CD4-positive, alpha-beta T cell treated with Interleukin-6 at 100 ng/mL for 8 hours (primary cell): ENCODE measurements at places on chromosomes 11 and 22.

DNA sequence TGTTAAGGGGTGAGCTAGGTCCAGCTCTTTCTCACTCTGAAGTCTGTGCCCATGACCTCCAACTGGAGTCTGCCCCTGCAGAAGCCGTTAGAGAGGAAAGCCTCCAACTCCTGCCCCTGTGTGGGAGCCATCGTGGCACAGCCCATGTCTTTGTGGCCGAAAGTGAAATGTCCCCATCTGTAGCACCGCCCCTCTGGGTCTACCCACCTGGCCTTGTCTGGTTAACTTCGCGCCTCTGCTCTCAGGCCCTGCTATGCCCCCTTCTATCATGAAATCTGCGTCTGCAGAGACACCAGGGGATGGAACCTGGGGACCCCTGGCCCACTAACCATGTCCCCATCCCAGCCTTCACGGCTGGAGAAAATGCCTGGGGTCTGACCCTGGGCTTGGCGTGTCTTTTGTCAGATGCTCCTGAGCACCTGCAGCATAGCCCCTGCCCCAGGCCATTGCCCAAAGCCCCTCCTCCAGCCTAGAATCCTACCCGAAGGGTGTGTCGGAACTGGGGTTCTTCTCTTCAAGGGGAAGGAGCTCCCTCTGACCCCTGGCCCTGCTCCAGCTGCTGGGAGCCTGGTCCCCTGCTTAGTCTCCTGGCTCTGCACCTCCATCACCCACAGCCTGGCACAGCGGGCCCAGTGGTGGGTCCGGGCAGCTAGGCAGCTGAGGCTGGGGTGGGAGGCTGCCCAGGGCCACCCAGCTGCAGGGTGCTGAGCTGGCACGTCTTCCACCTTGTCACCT lies 35.8 kb upstream of the HMOX1 start:
- no peak for DNase-seq

- no peak for DNase-seq
Measured at GRCh38 chr22:27115816-27116256, 458.4 kb downstream of the MIAT start.

DNA sequence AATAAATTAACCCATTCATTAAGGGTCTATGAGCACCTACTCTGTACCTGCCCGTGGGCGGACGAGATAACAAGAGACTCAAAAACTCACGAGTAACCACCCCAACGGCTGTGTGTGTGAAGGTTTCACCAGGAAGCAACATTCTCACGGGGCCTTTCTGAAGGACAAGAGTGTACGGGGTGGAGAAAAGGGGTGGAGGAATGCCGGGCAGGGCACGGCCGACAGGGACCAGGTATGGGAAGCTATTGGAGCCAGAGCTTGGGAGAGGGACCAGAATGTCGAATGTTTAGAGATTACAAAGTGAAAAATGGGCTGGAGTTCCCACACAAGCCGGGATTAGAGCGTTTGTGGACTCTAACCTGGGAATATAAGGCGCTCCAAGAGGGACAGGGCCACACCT lies 1.6 kb downstream of the KMT5B start:
- DNase-seq, result no peak

DNA sequence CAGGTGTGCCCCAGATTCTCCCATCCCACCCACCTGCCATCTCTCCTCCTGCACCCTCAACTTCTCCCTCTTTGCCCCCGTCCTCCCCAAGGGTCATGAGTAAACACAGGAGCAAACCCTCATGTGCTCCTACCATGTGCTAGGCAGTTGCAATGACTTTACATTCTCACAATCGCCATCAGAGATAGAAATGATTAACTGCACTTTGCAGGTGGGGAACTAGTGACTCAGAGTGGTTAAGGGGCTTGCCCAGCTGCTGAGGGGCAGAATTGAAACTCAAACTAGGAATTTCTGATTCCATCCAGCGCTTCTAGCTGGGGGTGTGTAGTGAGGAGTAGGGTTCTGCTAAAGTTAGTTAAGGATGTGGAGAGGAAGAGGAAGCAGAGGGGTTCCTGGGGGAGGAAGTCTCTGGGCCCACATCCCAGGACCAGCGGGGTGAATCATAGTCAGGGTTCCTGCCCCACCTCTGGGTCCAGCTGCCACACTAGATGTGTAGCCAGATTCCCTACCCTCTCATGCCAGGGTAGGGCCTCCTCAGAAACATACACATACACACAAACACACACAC lies 16.0 kb upstream of the PRG2 start:
- DNase-seq, result no peak

- no peak for DNase-seq
Measured at GRCh38 chr11:27648840-27649239, 51.4 kb downstream of the BDNF start.

- no peak for DNase-seq
Measured at GRCh38 chr11:6333095-6333494, 12.8 kb upstream of the CAVIN3 start.

GRCh38 chr11:134575504-134576230 lies 163.6 kb upstream of the B3GAT1 start:
- no peak for DNase-seq

DNA sequence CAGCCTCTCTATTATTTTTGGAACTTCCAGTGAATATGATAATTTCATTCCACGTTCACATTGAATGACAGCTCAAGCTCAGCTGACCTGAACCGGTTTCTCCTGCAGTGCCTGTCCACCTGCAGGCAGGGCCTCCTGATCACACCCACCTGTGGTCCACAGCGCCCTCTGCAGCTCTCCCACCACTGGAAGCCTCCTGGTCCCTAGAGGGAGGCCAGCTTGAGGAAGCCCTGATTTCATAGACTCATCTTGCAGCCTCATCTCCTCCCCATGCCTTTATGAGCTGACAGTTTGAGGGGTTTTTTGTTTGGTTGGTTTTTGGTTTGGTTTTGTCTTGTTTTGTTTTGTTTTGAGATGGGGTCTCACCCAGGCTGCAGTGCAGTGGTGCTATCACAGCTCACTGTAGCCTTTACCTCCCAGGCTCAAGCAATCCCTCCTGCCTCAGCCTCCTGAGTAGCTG lies 29.9 kb upstream of the MALAT1 start:
- peak; percentile 66 for DNase-seq

DNA sequence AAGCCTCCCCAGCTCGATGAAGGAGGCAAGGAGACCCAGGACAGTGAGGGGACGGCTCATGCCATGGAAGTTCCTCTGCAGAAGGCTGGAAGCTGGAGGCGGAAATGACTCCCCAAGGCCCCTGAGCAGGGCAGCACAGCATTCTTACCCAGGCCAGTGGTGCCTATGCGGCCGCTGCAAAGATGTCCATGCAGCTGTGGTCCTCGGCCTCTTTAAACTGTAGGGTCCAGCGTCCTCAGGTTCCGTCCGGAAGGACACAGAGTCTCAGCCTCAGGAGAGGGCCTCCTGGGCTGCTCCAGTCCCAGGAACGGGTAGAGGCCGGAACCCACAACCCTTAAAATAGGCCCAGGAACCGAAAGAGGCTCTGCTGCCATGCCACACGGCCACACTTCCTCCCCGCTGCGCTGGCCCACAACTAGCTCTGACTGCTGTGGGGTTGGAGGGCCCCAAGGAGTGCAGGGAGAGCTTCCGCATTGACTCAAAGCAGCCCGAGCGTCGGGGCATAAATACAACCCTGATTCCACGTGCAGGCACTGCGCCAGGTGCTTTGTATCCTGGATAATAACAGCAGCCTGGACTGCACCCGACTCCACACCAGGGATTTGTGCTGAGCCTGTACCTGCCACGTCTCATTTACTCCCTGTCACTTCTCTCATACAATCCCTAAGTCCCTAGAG lies 5.5 kb downstream of the KIAA0930 start:
- no peak for DNase-seq

DNA sequence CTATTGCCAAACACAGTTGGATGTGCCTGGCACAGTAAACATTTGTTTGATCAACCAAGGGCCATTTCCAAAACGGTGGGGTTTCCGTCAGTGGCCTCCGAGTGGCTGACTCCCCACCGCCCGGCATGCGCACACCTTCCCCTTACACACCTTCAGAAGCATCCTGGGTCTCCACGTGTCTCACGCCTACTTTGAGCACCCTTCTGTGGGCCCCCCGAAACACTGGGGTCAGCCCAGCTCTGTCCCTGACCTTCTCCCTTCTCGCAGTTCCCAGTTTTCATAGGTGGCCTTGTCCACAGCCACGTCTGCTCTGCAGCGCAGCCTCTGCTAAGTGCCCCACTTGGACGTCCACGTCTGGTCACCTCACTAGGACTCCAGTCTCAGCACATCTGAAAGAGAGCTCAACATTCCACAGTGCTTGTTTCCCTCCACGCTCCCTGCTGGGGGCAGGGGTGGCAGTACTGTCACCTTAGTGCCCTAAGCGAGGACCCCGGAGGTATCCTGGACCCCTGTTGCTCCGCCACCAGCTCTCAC lies 13.2 kb upstream of the SHANK2 start:
- no peak for DNase-seq

DNA sequence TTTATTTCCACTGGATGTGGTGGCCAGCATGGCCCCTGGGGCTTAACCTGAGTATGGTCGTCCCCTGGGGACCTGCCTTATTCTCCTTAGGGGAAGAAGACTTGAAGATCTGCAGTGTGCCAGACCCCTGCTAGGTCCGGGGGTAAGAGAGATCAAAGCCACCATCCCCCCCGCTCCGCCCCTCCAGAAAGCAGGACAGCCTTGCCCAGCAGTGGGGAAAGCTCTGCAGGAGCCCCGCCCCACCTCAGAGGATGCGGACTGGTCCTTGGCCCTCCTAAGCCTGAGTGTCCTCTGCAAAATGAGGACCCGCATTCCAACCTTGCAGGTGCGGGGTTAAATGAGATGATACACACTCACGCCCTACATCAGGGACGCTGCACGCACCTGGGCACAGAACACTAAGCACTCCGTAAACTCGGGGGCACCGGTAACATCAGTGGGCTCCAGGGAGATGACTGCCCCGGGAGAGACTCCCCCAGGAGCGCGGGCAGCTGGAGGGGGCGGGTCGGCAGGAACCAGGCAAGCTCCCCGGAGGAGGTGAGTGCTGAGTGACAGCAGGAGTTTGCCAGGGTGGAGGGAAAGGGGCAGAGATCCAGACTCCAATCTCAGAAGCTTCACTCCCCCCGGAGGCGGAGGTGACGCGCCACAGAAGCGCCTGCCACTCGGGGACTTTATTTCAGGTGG lies 564 bp upstream of the ANO1 start:
- no peak for DNase-seq

DNA sequence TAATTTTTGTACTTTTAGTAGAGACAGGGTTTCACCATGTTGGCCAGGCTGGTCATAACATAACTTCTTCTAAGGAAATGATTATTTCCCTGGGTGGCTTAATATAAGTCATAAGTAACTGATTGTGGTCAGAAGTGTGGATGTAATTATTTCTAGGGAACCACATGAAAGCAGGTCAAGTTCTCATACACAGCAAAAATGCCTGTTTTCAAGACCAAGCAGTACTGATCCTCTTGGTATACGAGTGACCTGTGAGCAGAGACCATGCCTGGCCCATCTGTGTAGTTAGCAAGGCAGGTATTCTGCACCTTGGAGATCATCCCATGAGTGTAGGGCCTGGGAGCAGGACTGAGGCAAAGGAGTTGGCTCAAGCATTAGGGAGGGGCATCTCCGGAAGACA lies 32.5 kb upstream of the NUCB2 start:
- DNase-seq, result no peak
